ENCODE measurements at places on chromosomes 1 and 21.
A peak's percentile ranks its signal among the peaks of the same experiment; 100 is the strongest.

GRCh38 chr1:77950873-77951272 is 28.0 kb downstream of the FUBP1 start:
- no peak for DNase-seq

DNA sequence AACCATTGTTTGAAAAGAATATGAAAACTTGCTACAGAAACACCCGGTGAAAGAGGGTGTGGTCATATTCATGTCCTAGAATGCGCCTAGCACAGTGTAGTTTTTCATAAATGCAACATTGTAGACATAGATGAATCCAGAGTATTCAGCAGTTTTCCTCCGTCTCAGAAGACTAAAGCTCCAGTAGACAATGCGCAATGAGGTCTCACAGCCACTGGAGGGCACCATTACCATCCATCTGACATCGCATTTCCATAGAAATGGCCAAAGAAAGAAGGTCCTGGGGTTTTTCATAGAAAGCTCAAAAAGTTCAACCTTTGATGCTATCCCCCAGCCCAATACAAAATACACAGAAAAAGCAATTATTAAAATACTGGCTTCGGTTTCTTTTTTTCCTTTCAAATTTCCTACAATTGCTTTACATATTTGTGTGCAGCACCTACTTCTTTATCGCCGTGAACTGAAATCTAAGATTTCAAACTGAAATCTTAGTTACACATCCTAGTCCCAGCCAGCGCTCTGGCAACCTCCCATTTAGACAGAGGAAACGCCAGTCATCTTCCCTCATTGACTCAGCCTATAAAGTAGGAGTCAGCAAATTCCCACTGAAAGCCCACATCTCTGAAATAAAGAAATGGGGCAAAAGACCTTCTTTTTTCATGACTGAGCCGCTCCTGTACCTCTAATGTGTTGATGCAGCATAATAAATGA is 3.9 kb upstream of the CD58 start:
- peak; percentile 36 for DNase-seq

DNA sequence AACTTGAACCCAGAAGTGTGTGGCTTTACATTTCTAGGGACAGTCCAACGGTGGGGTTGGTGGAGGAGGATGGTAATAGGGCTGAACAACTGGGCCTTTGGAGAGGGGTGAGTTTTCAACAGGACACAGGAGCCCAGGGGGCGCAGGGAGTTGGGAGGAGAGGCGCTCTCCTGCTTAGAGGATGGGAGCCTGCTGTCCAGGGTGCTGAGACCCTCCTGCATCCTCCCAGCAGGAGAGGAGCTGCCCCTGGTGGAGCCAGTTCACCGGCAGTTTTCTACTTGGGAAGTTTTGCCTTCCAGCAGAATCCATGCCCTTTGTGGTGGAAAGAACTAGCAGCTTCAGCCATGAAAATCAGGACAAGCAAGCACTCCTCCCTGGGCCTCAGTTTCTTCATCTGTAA is 8.6 kb downstream of the KCNC4 start:
- DNase-seq: no peak

GRCh38 chr1:172041742-172042141 is 200.4 kb downstream of the DNM3 start:
- peak; percentile 3 for DNase-seq

DNA sequence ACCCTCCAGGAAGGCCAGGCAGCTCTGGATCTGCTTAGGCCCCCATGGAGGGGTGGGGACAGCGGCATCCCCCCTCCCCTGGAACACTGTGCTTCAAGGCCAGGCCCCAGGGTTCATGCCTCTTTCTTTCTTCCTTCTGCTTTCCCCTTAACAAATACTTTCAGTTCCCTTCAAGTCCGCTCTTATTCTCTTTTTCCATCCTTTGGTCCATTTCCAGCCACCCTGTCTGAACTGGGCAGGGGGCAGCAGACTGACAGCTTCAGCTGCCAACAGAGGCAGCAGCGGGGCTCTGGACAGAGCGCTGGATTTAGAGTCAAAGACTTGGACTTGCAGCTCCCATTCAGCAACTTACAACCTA is 1.1 kb upstream of the CD244 start:
- no peak for DNase-seq

DNA sequence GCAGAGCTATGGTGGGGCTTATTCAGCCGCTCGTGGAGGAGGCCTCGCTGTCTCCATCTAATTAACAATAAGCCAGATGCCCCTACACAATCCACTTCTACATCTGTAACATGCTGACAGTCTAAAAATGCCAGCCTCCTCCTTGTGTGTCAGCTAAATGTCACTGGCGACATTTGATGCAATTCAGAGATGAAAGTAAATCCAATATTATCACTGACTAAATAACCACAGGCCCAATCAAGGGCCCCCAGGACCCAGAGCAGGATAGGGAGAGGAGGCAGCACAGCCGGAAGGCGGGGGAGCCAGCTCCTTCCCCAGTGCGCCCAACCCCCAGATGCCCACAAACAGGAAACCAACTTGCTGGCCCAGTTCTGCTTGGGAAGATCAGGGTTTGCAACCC is 76.6 kb downstream of the DMRTA2 start:
- DNase-seq: no peak

DNA sequence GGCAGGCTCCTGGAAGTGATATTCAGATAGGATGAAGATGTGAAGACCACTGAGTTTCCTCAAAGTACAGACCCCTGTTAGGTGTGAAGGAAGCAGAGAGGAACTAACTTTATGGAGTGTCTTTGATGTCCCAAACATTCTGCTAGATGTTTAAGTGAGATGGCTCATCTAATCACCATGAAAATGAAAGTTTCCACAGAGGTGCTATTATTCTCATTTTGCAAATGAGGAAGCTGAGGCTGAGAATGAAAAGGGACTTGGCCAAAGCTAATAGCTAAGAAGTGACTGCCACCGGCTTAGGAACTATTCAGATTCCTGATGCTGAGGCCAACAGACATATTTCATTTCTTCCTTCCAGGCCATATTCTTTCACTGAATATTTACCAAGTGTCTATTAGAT is 45.9 kb upstream of the WLS start:
- DNase-seq: no peak

GRCh38 chr1:213332491-213332890 is 281.4 kb downstream of the RPS6KC1 start:
- no peak for DNase-seq
